ENCODE measurements at places on chromosomes 11 and 22. TPM values are rescaled to one million over a fixed set of nuclear protein-coding genes. Genes with fewer than 3 reads are reported as not detected.

PYGM gene
- total RNA-seq: 4.7 TPM

GRCh38 chr11:47326198-47326597 lies 26.3 kb downstream of the MYBPC3 start:
- ATAC-seq: no peak

GRCh38 chr11:83249972-83250593 lies 36.1 kb downstream of the CCDC90B start:
- peak; percentile 39 for ATAC-seq

DNHD1 gene
- total RNA-seq: 39.3 TPM

DNA sequence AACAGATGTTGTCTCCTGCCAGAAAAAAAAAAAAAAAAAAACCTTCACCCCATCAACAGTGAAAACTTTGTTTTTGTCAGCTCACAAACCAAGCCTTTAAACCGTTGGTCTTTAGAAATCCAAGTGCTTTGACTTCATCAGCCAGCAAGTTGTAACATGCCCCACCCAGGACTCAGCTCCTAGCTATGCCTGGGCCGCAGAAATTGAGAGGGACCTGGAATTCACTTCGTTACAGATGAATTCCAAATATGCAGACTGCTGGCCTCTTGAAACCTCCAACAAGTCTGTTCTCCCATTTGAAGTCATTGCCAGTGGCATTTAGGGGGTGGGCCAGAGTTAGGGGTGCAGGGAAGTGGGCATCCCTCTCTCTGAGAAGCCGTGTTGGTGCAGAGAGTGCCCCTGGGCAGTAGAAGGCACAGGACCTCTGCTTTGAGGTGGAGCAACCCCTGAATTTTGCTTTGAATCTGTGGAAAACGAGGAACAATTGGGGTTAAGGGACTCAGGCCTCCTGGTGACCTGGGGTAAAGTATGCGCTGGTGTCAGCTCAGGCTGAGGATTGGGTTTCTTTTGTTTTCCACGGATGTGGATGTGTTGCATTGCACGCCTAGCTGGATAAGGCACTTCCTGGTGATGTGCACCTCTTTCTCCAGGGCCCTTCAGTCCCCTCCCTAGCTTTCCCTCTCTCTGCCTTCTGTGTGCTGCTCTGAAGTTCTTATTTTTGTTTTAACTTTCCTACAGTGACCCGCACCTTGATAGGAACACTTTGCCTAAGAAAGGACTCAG lies 109.5 kb downstream of the DBX1 start:
- no peak for ATAC-seq

- no peak for ATAC-seq
Observed at GRCh38 chr22:48870436-48870835, 957.2 kb downstream of the BRD1 start.

- ATAC-seq: no peak
Observed at GRCh38 chr11:2796508-2797113, 89.0 kb downstream of the CDKN1C start.

KCNA4 gene
- not detected for total RNA-seq

MUC6 gene
- not detected for total RNA-seq

DNA sequence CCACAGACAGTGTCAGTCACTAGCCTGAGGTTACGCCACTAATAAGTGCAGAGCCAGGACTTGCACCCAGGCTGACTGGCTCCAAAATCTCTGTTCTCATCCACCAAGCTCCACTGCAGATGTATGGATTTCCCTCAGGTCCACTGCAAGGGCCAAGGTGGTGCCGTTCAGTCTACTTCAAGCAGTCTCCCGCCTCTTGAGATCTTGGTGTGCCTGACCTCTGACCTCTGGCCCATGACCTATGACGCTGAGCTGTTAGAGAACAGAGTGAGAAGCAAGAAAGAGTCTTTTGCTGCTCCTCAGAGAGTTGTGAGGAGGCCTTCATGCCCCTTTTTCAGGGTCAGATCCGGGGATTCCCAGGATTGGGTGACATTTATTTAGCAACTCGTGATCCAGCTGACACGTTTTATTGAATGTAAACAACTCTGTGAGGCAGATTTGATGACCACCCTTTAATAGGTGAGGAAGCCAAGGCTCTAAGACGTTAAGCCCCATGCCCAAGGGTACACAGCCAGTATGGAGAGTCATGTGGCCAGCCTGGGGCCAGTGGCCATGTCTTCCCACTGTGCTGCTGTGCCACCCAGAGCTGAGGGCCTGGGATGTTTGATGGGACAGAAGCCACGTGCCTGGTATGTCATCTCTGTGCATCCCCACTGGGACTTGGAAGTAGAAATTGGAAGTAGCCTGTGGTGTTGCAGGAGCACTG lies 25.2 kb downstream of the DCPS start:
- no peak for ATAC-seq

CTSF gene
- total RNA-seq: 12.9 TPM

DNA sequence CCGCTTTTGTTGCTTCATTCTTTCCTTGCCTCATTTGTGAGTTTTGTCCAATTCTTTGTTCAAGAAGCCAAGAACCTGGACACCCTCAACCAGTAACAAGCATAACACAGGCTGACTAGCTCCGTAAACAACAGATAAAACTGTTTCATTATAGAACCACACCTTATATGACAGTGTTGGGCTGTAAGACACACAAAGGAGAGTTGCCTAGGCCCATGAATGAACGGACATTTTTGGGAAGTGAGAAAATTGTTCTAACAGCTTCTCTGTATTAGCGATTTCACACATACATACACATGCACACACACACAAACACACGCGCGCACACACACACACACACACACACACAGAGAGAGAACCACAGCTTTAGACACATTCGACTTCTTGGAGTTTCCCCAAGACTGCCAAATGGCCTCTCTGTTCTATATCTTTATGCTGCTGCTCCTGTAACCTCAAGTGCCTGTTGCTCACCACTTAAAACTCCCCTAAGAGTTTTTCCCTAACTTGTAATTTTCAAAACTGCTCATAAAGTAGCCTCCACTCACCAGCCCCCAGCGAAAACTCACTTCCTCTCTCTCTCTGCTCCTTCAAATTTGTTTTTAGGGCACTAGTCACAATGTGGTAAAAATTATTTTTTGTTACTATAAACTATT lies 35.9 kb downstream of the CTSC start:
- peak; percentile 73 for ATAC-seq

Data from activated T-helper 17 cell treated with anti-CD3 and anti-CD28 coated beads, Interleukin-2, amount 50 U/mL, for 72 hours (primary cell).